ENCODE measurements at places on chromosomes 6 and 20. TPM values are rescaled to one million over a fixed set of nuclear protein-coding genes. Genes with fewer than 3 reads are reported as not detected.

Gene NOX3
- total RNA-seq, result not detected

Gene SIRPG
- not detected for total RNA-seq

Gene CD24
- 0.71 TPM for total RNA-seq

Gene ECT2L
- 1.6 TPM for total RNA-seq

Gene DEK
- 54.0 TPM for total RNA-seq

Gene SLC25A27
- 18.6 TPM for total RNA-seq

Gene MYL9
- 1,345 TPM for total RNA-seq

Gene FITM2
- total RNA-seq, result 160 TPM

Gene TPX2
- 0.71 TPM for total RNA-seq

Gene GHRH
- total RNA-seq, result 0.93 TPM

Gene ULBP2
- 0.93 TPM for total RNA-seq

Gene MLN
- not detected for total RNA-seq

Gene ENPP4
- 21.9 TPM for total RNA-seq

Gene DCDC2
- not detected for total RNA-seq

Gene FAM209B
- 0.47 TPM for total RNA-seq

Gene TNNC2
- 0.33 TPM for total RNA-seq

Gene COL9A1
- total RNA-seq, result 0.08 TPM

Gene RXRB
- 40.3 TPM for total RNA-seq

- DNase-seq, result no peak
- H3K27ac ChIP-seq, result no peak overlapping the region
- H3K27me3 ChIP-seq, result no peaks in the 10 kb centered on the region
- H3K36me3 ChIP-seq, result no peaks in the 10 kb centered on the region
- H3K4me1 ChIP-seq, result no peaks in the 10 kb centered on the region
Observed at GRCh38 chr20:55561259-55561658, 444.1 kb downstream of the CBLN4 start.

GRCh38 chr20:56870271-56870670 is 241.2 kb downstream of the TFAP2C start:
- H3K27me3 ChIP-seq, result peaks cover 93% of the 10 kb centered on the region
- H3K27ac ChIP-seq, result no peak overlapping the region
- H3K4me1 ChIP-seq, result no peaks in the 10 kb centered on the region
- H3K4me3 ChIP-seq, result no peak overlapping the region

GRCh38 chr20:33061658-33062028 is 7.9 kb downstream of the BPIFB3 start:
- peaks cover 7% of the 10 kb centered on the region for H3K27me3 ChIP-seq
- no peaks in the 10 kb centered on the region for H3K36me3 ChIP-seq
- no peaks in the 10 kb centered on the region for H3K4me1 ChIP-seq
- no peak overlapping the region for H3K4me3 ChIP-seq
- H3K27ac ChIP-seq, result no peak overlapping the region

- no peaks in the 10 kb centered on the region for H3K36me3 ChIP-seq
- peak; percentile 68 for DNase-seq
- H3K4me3 ChIP-seq, result no peak overlapping the region
- H3K27me3 ChIP-seq, result no peaks in the 10 kb centered on the region
- H3K27ac ChIP-seq, result peak overlapping the region; percentile 93
Observed at GRCh38 chr20:57157106-57157691, 109.2 kb downstream of the BMP7 start.

- H3K27me3 ChIP-seq, result no peaks in the 10 kb centered on the region
- H3K36me3 ChIP-seq, result no peaks in the 10 kb centered on the region
- no peaks in the 10 kb centered on the region for H3K4me1 ChIP-seq
- no peak for DNase-seq
- H3K27ac ChIP-seq, result no peak overlapping the region
Observed at GRCh38 chr6:84072442-84072997, 38.9 kb downstream of the MRAP2 start.

GRCh38 chr6:158707120-158707820 is 57.4 kb downstream of the SYTL3 start:
- H3K27me3 ChIP-seq, result no peaks in the 10 kb centered on the region
- peak overlapping the region; percentile 87 for H3K27ac ChIP-seq
- H3K4me1 ChIP-seq, result peaks cover 50% of the 10 kb centered on the region
- peak overlapping the region; percentile 56 for H3K4me3 ChIP-seq
- DNase-seq, result peak; percentile 60

GRCh38 chr6:31614075-31614619 is 887 bp upstream of the AIF1 start:
- H3K27me3 ChIP-seq, result no peaks in the 10 kb centered on the region
- H3K4me1 ChIP-seq, result peaks cover under 1% of the 10 kb centered on the region
- H3K36me3 ChIP-seq, result no peaks in the 10 kb centered on the region

GRCh38 chr6:21181866-21182265 is 411.7 kb upstream of the SOX4 start:
- no peak for DNase-seq
- H3K27ac ChIP-seq, result no peak overlapping the region
- H3K36me3 ChIP-seq, result no peaks in the 10 kb centered on the region
- peaks cover 15% of the 10 kb centered on the region for H3K4me1 ChIP-seq

GRCh38 chr6:139376604-139377218 is 2.3 kb upstream of the CITED2 start:
- peak overlapping the region; percentile 96 for H3K27ac ChIP-seq
- H3K27me3 ChIP-seq, result no peaks in the 10 kb centered on the region
- peaks cover 8% of the 10 kb centered on the region for H3K36me3 ChIP-seq
- H3K4me1 ChIP-seq, result peaks cover 44% of the 10 kb centered on the region
- H3K4me3 ChIP-seq, result peak overlapping the region; percentile 91
- no peak for DNase-seq

DNA sequence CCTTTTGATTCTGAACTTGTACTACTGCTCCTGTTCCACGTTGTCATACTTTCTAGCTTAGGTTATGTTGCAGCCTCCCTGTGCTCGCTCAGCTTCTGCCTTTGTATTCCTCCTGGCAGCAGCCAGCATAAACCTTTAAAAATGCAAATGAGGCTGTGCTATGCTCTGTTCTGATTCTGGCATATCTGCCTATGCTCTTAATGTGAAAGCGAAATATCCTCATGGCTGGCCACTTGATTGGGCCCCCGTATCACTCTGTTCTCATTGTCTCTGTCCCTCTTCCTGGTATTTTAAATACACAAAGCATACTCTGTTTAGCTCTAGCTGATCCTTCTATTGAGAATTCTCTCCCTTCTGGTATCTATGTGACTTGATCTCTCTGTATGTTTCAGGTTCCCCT is 139.0 kb downstream of the JARID2 start:
- no peaks in the 10 kb centered on the region for H3K27me3 ChIP-seq
- DNase-seq, result no peak
- no peak overlapping the region for H3K27ac ChIP-seq
- H3K4me1 ChIP-seq, result peaks cover 75% of the 10 kb centered on the region
- H3K4me3 ChIP-seq, result no peak overlapping the region
- H3K36me3 ChIP-seq, result no peaks in the 10 kb centered on the region

- H3K27me3 ChIP-seq, result peaks cover 23% of the 10 kb centered on the region
- DNase-seq, result no peak
- H3K4me3 ChIP-seq, result no peak overlapping the region
Observed at GRCh38 chr20:25064561-25065071, 6.7 kb upstream of the ACSS1 start.

- H3K4me1 ChIP-seq, result peaks cover 12% of the 10 kb centered on the region
- H3K27me3 ChIP-seq, result no peaks in the 10 kb centered on the region
- no peak overlapping the region for H3K4me3 ChIP-seq
- H3K36me3 ChIP-seq, result no peaks in the 10 kb centered on the region
Observed at GRCh38 chr6:139923964-139924475, 549.6 kb upstream of the CITED2 start.

- H3K27ac ChIP-seq, result no peak overlapping the region
- no peak for DNase-seq
Observed at GRCh38 chr6:40160826-40161225, 226.6 kb upstream of the MOCS1 start.

DNA sequence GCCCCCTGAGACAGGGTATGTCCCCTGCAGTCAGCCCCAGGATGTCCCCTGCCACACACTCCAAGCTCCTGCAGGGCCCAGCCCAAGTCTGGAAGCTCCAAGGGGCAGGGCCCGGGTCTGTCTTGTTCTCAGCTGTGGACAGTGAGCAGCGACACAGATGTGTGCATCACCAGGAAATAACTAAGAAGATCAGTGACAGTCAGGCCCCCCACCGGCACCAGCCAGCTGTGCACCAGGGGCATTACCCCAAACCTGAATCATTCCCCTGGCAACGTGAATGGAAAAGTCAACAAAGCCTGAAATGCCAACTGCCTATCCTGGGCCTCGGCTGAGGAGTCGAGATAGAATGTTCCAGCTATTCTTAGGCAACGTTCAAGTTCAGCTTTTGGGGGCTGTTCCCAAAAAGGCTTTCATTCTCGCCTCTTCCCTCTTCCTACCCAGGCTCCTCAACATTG is 105.0 kb downstream of the PREX1 start:
- H3K4me1 ChIP-seq, result peaks cover 30% of the 10 kb centered on the region
- H3K27me3 ChIP-seq, result no peaks in the 10 kb centered on the region
- DNase-seq, result no peak

DNA sequence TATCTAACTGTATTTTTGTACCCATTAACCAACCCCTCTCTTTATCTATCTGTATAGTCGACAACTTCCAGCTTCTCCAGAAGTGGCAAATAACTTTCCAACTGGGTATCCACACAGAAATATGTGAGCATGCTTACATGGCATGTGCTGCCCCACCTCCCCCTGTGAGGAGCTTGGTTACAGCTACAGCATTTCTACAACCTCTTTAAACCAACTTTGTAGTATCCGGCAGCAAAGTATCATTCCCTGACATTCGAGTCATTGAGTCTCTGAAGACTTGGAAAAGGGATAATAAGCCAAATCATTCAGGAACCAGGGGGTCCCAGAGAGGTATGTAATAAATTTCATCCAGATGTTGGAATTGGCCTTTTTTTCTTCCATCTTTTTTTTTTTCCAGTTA is 48.2 kb upstream of the ASIP start:
- no peak overlapping the region for H3K27ac ChIP-seq
- peaks cover 6% of the 10 kb centered on the region for H3K4me1 ChIP-seq
- no peak for DNase-seq
- H3K27me3 ChIP-seq, result peaks cover 25% of the 10 kb centered on the region

DNA sequence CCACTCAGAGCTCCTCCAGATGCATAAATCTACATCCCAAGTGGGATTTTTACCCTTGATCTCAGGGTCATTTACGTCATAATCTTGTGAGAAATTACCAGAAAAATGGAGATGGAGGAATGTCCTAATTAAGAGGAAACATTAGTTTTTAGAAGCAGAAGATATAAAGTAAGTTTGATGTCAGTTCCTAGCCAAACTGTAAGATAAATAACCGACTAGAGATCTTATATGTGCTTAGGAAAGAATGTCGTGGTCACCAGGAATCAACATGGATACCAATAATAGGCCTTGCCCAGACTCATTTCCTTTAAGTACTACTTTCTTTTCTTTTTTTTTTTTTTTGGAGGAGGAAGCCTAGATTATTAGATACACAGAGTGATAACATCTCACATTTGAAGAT is 186.9 kb downstream of the UTRN start:
- no peaks in the 10 kb centered on the region for H3K27me3 ChIP-seq
- H3K4me1 ChIP-seq, result peaks cover 7% of the 10 kb centered on the region
- no peak for DNase-seq
- no peak overlapping the region for H3K27ac ChIP-seq
- no peak overlapping the region for H3K4me3 ChIP-seq
- H3K36me3 ChIP-seq, result peaks cover 34% of the 10 kb centered on the region

DNA sequence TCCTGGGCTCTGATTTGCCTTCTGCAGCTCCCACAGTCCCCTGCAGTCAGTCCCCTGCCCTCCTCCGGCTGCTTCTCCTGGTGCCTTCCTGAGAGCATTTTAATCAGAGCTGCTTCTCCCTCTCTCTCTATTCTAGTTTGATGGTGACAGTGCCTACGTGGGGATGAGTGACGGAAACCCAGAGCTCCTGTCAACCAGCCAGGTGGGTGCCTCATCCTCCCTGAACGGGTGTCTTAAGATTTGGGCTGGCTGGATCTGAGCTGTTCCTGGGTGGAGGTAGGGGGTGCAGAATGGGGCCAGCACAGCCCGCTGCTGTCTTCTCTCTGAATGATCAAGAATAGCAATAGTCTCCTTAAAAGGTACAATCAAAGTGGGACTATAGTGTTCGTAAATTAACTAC is 58.6 kb downstream of the TOX2 start:
- no peak for DNase-seq
- no peaks in the 10 kb centered on the region for H3K36me3 ChIP-seq
- H3K27me3 ChIP-seq, result peaks cover 23% of the 10 kb centered on the region
- no peak overlapping the region for H3K27ac ChIP-seq
- H3K4me1 ChIP-seq, result no peaks in the 10 kb centered on the region
- no peak overlapping the region for H3K4me3 ChIP-seq

- H3K4me1 ChIP-seq, result no peaks in the 10 kb centered on the region
- no peaks in the 10 kb centered on the region for H3K27me3 ChIP-seq
- no peak overlapping the region for H3K27ac ChIP-seq
- no peaks in the 10 kb centered on the region for H3K36me3 ChIP-seq
- DNase-seq, result no peak
Observed at GRCh38 chr6:8513174-8513573, 77.8 kb upstream of the SLC35B3 start.

GRCh38 chr20:5662769-5663168 is 87.4 kb upstream of the SHLD1 start:
- no peak for DNase-seq
- no peaks in the 10 kb centered on the region for H3K27me3 ChIP-seq
- no peak overlapping the region for H3K4me3 ChIP-seq

DNA sequence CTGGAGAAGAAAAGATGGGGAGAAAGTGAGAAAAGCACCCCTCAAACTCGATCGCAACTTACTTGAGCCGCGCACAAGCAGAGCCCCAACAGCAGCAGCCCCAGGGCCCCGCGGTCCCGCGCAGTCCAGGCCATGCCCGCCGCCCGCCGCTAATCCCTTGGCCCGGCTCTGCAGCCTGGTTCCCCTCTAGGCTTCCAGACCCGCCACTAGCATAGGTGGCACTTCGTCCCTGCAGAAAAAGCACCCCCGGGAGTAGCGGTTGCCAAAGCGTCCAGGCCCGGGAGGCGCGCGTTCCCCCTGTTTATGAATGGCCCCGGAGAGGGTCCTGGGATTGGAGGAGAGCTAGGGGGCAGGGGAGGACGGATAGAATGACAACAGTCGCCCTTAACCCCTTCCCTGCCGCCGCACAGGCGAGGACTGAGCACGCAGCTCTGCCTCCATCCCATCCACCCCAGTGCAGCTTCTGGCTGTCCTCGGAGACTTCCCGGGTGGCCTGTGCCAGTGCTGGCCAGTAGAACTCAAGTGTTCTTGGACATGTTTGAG is 19.9 kb downstream of the COL9A1 start:
- peaks cover 20% of the 10 kb centered on the region for H3K4me1 ChIP-seq
- H3K27ac ChIP-seq, result no peak overlapping the region
- no peaks in the 10 kb centered on the region for H3K36me3 ChIP-seq
- peak overlapping the region; percentile 52 for H3K4me3 ChIP-seq

GRCh38 chr6:73873081-73873480 is 177.1 kb downstream of the CD109 start:
- no peak for DNase-seq
- H3K36me3 ChIP-seq, result no peaks in the 10 kb centered on the region
- no peaks in the 10 kb centered on the region for H3K4me1 ChIP-seq
- H3K27ac ChIP-seq, result no peak overlapping the region

DNA sequence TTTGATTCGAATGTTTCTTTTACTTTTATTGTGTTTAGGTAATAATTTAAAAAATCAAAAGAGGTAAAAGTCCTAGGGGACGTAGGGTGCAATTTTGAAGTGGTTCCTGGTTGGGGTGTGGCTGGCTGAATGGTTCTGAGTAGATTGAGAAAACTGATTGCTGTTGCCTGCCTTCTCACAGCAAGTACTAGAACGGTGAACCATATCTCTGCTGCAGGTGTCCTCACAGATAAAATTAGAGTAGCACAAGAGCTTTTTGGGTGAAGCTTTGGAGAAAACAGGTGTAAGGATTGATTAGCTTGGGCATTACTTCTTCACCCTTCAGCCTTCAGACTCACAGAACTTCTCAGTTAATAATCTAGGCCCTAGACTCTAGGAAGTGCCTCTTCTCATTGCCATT is 19.8 kb upstream of the GJA10 start:
- no peaks in the 10 kb centered on the region for H3K4me1 ChIP-seq
- H3K4me3 ChIP-seq, result no peak overlapping the region
- DNase-seq, result no peak
- no peaks in the 10 kb centered on the region for H3K27me3 ChIP-seq
